ENCODE measurements at places on chromosomes 6 and 20.
A peak's percentile ranks its signal among the peaks of the same experiment; 100 is the strongest.

DNA sequence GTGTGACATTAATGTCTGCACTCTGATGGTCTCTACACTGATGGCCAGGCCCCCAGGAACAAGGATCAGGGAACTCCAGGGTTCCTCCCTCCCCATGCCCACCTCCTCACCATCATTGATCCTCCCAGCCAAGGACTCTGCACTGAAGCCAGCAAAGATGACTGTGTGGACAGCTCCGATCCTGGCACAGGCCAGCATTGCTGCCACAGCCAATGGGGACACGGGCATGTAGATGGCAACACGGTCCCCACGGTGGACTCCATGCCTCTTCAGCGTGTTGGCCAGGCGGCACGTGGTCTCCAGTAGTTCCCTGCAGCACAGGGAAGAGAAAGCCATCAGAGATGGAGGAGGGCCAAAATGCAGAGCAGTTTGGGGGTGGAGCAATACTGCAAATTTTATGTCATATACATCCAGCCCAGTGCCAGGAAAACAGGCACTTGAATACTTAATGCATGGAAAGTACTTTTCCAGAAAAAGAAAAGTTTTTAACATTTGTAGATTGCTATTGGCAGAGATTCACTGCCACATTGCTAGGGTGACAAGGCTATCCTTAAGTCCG lies 27.2 kb downstream of the ACSS1 start:
- DNase-seq, result no peak

GRCh38 chr6:29474996-29475395 lies 12.8 kb downstream of the MAS1L start:
- no peak for DNase-seq

GRCh38 chr6:170259278-170259677 lies 31.6 kb downstream of the DLL1 start:
- no peak for DNase-seq

DNA sequence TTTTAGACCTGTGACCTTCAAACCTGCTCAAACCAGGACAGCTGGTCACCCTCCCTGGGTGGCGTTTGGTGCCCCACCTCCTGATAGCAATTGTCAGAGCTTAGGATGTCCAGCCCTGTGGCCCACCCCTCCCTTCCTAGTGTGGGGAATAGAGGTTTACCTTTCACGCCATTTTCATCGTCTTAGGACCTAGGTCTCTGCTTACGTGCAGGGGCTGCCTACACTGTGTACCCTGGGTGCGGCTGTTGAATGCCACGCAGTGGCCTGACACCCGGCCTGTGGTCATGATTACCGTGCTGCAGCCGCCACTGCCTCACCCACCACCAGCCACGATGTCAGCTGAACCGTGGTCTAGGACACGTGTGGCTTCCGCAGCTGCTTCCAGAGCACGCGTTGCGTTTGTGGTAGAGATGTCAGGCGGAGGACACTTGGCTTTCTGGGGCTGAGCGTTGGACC lies 157.3 kb downstream of the DTNBP1 start:
- no peak for DNase-seq

DNA sequence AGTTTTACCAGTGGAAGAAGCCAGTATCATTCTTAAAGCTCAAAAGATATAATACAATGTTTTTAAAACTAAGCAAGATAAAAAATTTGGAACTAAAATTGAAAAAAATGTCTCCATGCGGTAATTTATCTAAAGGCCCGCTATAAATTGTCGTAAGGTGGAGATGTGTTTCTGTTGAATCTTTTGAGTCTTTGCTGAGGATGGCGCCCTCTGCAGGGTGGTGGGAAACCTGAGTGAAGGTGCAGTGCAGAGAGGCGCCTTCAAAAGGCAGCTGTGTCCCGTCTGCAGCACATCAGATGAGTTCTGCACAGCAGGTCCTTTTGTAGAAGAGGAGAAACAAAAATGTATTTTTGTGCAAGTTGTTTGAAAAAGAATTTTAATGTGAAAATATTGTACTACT lies 29.4 kb upstream of the KIF25 start:
- DNase-seq, result no peak

DNA sequence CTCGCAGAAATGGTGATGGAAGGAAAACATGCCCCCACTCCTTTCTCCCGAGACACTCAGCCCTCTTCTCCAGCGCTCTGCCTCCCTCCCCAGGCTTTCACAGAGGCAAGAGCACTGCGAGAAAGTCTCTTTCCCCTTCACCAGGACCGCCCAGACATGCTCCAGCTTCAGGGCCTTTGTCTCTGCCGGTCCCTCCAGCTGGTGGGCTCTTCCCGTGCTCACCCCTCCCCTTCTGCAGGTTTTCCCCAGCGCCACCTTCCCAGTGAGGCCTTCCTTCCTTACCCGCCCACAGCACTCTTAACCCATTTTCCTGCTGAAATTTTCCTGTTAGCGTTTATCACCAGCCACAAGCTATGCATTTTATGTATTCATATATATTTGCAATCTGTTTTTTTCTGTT lies 86.2 kb downstream of the TFAP2C start:
- no peak for DNase-seq

DNA sequence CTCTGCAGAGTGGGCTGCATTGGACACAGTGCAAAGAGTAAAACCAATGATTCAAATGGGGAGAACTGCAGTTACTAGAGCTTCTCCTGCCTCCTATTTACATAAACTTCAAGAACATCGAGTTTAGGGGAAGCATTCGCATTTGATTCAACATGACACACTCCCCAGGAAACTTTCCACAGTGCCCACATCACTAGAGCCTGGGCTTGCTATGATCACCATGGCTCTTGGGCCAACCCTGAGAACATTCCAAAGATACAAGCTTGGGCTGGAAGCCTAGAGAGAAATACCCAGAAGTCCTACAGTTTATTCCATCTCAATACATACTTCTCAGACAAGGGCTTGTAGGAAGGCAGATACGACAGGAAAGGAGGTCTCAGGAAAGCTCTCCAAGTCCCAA lies 337.9 kb downstream of the CD83 start:
- DNase-seq, result no peak

DNA sequence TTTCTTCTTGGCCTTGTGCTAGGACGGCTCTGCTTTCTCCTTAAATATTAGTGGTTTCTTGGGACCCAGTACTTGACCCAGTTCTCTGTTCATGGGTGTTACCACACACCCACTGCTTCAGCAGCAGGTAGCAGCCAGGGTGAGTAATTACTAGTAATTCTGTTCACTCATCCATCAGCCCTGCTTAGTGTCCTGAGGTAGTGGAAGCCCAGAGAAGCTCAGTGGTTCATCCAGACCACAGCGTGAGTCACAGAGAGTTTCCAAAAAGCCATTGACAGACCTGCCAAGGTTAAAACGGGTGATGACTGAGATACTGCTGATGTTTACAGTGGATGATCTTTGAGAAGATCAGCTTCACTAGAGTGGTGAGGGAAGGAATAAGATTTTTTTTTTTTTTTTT lies 51.7 kb upstream of the HINT3 start:
- DNase-seq, result no peak

GRCh38 chr6:167748458-167749379 lies 78.0 kb upstream of the AFDN start:
- no peak for DNase-seq

GRCh38 chr6:158799051-158799792 lies 19.9 kb downstream of the EZR start:
- peak; percentile 97 for DNase-seq

DNA sequence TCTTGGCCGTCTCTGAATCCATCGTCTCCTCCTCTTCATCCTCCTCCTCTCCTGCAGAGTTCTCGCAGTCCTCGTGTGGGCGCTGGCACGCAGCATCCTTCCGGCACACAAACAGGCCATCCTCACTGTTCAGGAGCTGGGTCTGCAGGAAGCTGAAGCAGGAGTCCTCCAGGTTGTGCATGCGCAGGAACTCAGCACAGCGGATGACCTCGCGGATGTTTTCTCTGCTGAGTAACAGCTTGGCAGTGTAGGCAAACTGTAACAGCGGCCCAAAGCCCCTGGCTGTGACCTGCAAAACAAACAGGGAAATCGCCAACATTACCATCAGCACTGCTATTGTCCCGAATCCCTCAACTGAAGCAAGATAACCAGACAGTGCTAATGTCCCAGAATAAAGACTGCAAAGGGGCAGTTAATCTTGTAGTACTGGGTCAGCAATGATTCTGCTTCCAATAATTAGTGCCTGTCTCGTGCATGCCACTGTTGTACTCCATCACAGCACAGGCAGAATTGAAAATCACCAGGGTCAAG lies 57.4 kb downstream of the GJA10 start:
- DNase-seq, result no peak

DNA sequence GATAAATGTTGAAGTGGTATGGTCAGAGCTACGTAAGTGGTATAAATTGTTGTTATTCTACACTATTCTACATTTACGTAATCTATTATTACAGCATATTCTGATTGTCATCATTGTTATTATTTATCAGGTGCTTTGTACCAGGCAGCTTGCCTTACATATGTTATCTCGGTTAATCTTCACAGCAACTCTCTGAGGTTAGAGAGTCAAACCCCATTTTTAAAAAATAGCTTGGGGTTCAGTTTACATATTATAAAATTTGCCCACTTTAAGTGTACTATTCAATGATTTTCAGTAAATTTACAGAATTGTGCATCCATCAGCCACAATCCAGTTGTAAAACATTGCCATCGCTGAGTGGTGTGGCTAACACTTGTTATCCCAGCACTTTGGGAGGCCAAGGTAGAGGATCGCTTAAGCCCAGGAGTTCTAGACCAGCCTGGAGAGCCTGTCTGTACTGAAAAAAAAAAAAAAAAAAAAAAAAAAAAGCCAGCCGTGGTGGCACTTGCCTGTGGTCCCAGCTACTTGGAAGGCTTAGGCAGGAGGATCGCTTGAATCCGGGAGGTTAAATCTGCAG lies 35.5 kb downstream of the PPP1R16B start:
- no peak for DNase-seq

- no peak for DNase-seq
Observed at GRCh38 chr20:56788041-56788670, 159.1 kb downstream of the TFAP2C start.

- DNase-seq, result peak; percentile 44
Observed at GRCh38 chr6:14903176-14904038, 342.5 kb upstream of the JARID2 start.

- peak; percentile 94 for DNase-seq
Observed at GRCh38 chr6:54719131-54719530, 127.4 kb upstream of the FAM83B start.

DNA sequence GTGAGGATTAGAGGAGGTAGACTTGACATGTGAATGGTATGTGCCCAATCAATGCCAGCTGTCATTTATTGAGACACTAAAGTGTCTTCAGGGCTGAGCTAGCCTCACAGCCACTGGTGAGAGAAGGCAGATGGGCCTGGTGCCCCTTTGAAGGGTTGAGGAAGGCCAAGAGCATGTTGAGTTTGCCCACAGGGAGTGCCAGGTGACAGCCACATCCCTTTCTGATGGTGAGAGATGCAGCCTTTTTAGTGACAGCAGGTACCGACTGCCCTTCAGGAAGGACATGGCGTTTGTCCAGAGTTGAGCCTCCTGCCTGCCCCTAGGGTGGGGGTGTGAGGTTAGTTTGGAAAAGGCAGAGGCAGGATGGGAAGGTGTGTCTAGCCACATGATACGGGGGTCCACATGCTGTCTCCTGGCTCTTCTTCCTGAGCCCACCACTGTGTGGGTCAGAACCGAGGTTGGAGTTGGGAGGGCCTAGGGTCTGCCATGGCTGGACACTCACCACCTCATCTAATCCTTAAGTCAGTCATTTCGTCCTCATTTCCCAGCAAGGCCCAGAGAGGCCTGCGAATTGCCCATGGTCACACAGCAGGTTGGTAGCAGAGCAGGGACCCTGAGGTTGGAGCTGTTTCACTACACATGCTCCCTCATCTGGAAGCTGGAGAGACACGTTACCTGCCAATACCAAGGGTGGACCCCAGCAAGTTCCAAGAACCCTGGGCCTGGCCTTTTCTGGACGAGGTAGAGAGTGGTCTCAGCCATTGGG lies 32.5 kb downstream of the SPDEF start:
- DNase-seq, result no peak

DNA sequence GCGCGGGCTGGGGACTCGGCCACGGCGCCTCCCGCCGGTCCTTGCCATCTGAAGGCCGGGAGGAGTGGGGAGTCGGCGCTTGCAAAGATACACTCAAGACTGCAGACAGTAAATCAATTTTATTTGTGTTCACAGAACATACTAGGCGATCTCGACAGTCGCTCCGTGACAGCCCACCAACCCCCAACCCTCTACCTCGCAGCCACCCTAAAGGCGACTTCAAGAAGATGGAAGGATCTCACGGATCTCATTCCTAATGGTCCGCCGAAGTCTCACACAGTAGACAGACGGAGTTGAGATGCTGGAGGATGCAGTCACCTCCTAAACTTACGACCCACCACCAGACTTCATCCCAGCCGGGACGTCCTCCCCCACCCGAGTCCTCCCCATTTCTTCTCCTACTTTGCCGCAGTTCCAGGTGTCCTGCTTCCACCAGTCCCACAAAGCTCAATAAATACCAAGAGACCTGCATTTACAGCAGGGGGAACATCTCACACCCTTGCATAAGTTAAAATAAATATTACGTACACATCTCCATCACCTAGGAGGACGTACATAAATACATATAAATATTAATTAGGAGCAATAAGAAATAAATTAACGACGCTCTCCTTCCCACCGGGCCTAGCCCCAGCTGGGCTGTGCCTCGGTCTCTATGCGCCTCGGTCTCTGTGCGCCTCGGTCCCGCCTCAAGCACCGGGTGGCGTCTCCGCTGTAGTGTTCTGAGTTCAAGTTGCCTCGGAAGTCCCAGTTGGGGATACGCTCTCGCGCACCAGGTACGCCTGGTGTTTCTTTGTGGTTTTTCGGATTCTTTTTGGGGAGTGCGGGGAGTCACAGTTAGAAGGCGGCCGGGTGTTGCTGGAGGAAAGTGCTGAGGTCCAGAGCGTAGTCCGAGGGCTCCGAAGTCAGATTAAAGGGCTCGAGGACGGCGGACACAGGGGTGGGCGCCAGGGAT lies 889 bp upstream of the FLOT1 start:
- DNase-seq, result no peak

GRCh38 chr6:15412767-15413166 lies 166.9 kb downstream of the JARID2 start:
- no peak for DNase-seq

DNA sequence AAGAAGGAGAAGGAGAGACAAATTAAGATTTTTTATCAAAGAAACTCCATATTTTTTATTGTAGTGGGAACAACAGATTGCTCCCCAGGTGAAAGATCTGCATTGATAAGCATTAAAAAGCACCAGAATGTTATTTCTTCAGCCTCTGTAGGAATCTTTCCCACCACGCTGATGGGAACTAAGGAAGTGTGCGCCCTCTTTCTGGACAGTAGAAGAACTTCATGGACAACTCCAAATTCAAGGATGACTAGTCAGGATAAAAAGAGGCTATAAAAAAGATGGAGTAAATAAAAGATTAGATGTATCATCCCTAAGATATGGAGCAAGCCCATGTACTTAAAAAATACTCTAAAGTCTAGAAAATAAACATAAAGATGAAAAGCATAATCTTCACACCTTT lies 45.8 kb upstream of the PAK5 start:
- no peak for DNase-seq

- no peak for DNase-seq
Observed at GRCh38 chr20:63013207-63013606, 6.4 kb upstream of the BHLHE23 start.

DNA sequence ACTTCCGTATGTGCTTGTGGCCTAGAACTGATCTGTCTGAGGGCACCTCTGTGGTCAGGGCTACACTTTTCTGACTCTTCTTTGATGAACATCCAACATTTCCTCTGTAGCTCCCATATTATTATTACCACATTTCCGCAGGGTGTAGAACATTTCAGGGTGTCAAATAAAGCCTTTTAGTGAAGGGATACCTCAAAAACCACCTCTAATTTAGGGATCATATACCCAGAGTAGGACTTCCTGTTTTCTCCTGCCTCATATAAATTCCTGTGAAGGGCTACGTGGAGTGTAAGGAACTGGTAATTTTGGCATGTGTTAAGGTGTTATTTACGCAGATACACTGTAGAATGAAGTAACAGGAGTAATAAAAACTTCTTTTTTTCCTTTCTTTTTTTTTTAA lies 5.5 kb upstream of the MUC22 start:
- DNase-seq, result no peak

All from NCI-H1694 (cell line).